ENCODE measurements at places on chromosomes 7 and 10.

GRCh38 chr7:37315772-37316715 is 132.6 kb downstream of the ELMO1 start:
- no peak for DNase-seq

- no peak for DNase-seq
Measured at GRCh38 chr7:113813471-113813870, 105.3 kb downstream of the PPP1R3A start.

- no peak for DNase-seq
Measured at GRCh38 chr7:158832994-158833393, 3.7 kb upstream of the ESYT2 start.

DNA sequence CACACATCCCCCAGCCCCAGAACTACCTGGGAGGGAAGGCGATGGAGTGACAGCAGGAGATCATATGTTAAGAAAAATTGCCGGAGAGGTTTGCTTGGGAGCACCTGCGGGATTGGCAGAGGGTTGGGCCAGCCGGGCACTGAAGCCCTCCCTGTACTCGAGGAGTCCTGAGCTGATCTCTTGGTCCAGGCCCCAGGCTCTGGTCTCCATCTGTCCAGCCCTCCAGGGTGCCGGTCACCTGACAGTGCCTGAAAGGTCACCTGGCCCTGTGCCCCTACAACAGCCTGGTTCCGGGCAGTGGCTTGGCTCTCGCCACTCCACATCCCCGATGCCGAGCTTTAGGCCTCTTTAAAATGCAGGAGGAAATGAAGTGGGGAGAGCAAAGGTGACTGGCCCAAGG is 47.3 kb upstream of the PCBD1 start:
- no peak for DNase-seq

GRCh38 chr10:44439239-44439957 is 54.5 kb upstream of the CXCL12 start:
- no peak for DNase-seq

- DNase-seq, result no peak
Measured at GRCh38 chr10:104327745-104328645, 10.3 kb downstream of the ITPRIP start.

All from ACHN (cell line).